NCI-H460 (cell line): ENCODE measurements at places on chromosomes 11 and 22.
A peak's percentile ranks its signal among the peaks of the same experiment; 100 is the strongest.

DNA sequence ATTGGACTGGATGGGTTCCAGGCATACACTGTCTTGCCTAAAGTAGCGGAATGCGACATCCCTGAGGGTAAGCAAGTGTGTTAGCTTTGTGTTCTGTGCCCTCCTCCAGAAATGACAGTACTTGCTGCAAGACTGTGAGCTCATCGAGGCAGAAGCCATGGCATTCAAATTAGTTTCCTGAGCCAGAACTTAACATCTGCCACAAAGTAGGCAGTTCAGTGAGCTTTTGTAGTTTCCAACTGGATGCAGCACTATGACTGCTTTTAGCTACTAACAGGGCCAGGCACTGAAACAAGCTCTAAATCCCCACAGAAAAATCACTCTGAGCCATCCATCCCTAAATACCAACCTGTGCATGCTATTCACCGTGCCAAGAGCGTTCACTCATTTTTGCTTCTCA lies 1.2 kb upstream of the FAR1 start:
- no peak for DNase-seq

DNA sequence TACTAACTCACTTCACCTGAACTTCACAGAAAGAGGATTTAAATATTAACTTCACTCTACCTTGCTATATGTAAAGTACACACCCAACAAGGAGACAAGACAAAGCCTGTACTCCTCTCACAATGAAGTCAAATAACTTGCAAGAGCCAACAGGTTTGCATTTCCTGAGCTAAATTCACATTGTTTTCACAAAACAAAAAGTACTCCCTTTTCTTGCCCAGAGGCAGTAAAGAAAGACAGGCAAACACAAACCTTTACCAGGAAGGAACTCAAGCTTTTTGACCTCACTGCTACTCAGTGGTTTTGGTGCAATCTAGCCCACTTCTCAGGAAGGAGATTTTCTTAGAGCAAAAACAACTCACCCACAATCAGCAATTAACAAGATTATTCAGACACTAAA lies 15.7 kb downstream of the USP28 start:
- no peak for DNase-seq

DNA sequence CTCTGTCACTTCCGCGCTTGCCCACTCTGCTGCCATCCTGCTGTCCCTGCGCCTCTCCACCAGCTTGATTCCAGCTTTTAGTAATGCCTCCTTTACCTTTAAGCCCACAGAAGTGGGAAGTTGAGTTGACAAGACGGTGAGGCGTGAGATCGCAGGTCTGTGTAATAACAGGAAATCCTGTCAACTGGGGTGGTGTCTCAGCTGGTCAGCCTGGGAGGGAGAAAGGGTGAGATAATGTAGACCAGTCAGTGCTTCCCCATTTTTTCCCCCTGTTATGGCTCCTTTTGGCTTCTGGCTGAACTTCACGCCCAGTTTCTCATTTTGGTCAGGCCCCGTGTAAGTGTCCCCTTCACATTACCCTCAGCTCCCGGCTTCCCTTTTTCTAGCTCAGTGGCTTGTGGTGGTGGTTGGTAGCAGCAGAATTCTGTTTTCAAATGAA lies 98.9 kb downstream of the TRAF6 start:
- no peak for DNase-seq

DNA sequence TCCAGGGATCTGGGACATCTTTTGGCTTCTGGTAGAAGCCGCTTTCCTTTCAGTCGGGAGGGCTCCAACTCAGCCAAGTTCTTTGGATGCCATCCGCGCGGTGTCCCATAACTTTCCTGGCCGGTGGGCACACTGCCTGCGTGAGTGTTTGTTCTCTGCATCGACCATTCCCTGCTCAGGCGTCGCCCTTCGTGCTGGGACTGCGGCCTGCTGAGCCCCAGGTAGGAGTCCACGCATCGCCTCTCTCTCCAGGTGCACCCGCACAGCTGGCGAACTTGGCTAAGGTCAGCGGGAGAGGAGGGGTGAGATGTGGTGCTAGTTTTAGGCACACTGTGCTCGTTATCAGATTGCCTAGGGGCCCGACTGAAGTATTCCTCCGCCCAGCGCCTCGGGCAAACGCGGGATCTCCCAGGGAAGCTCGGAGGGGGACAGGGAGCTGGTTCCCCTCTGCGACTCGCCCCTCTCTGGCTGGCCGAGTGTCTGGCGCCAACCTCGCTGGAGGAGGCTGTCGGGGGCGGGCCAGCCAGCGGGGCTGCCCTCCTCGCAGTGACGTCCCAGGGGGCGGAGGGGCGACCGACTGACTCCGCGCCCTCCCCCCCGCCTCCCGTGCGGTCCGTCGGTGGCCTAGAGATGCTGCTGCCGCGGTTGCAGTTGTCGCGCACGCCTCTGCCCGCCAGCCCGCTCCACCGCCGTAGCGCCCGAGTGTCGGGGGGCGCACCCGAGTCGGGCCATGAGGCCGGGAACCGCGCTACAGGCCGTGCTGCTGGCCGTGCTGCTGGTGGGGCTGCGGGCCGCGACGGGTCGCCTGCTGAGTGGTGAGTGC lies at the start of gene LAYN:
Gene LAYN (plus strand): TSS at position 607 of the 823 bp plus-strand sequence. CDS start 124 bp downstream, at position 731.
- no peak for DNase-seq

GRCh38 chr11:84408946-84409411 lies 1122.8 kb upstream of the CCDC90B start:
- DNase-seq = no peak

GRCh38 chr22:20128902-20129746 lies 2.5 kb upstream of the ZDHHC8 start:
- peak; percentile 16 for DNase-seq

DNA sequence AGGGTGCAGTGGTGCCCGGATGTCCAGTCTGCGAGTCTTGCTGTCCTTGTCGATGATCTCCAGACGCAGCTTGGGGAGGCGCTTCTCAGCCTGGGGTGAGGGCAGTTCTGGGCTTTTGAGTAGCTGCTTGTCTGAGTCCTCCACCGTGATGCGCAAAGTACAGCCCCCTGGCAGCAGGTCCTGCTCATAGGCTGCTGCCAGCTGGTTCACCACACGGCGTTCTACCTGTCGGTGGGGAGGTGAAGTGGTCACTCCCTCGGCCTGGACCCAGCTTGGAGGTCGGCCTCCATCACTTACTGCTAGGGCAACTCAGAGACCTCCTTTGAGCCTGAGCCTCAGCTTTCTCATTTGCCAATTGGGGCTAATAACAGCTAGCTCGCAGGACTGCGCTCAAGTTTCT lies 49.4 kb upstream of the PHOX2A start:
- DNase-seq = no peak

GRCh38 chr22:35684270-35684700 lies 33.4 kb upstream of the APOL5 start:
- peak; percentile 0 for DNase-seq

GRCh38 chr11:111155021-111155420 lies 90.5 kb upstream of the POU2AF2 start:
- no peak for DNase-seq

DNA sequence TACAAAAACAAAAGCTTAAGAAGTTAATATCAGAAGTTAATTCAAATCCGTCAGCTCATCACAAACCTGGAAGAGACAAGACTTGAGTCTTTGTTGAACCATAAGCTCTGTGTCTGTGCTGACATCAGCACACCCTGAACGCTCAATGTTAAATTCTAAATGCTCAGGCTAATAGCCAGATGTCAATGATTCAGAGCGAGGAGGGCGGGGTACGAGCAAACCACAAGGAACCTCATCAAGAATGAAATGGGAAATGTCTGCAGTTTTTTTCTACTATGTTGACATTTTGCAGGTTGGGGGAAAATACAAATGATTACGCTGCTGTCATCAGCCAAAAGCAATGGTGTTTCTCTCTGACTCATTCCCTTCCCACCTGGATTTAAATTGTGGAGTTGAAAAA lies 1057.2 kb downstream of the NTM start:
- no peak for DNase-seq

DNA sequence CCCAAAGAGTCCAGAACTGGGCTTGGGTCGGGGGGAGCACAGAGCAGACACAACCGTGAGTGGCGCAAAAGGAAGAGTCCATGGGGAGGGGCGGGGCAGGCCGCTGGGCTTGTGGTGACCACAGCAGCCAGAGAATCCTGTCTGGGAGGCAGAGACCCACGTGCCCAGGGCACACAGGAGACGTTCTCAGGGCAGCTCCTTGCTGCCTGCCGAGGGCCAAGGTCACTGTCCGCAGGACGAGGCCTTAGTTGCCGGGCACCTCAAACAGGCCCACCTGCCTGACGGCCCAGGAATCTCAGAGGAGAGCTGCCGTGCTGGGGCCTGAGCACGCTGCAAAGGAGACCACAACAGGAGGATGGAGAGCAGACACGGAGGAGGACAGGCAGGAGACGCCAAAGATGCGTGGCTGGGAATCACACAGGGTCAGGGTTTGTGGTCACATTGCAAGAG lies 87.8 kb downstream of the MYEOV start:
- no peak for DNase-seq

GRCh38 chr11:133545199-133545803 lies 13.0 kb upstream of the OPCML start:
- DNase-seq = no peak

DNA sequence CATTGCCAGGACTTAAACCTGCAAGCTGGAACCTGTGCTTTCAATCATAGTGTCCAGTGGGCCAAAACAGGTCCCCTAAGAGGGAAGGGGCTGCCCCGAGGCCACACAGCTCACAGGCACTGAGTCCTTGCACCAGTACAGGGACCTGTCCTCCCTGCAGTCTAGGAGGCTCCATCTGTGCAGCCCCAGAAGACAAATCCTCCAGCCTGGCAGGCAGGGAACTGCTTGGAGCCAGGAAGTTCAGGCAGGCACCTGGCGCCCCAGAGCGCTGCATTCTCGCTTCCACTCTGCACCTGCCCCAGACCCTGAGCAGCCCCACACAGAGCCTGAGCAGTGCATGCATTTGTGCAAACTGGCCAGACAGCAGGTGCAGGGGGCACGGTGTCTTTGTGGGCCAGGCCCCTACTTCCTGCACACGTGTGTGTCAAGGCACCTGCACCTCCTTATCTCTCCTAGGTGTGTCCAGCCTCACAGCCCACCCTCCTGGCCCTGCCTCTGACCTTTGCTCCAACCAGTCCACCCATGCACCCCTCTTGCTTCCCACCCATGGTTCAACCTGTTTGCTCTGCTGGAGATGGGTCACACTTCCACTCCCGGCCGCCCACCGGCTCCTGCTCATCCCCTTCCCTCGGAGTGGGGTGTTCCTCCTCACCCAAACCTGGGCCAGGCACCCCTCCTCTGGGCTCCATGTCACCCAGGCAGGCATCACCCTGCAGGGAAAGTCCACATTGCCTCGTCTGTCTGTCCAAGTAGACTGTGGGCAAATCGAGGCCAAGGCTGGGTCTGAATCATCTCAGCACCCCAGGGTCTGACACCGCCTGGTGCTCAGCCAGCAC lies 19.0 kb downstream of the LINC01488 start:
- no peak for DNase-seq

- no peak for DNase-seq
These were observed 349.0 kb downstream of the CTTN start for GRCh38 chr11:70747285-70747684.

GRCh38 chr11:45541693-45542434 lies 123.6 kb downstream of the CHST1 start:
- no peak for DNase-seq

GRCh38 chr11:106344966-106345365 lies 267.5 kb downstream of the AASDHPPT start:
- DNase-seq = no peak

GRCh38 chr11:77410076-77410827 lies 63.6 kb downstream of the PAK1 start:
- DNase-seq = no peak
